ENCODE measurements at places on chromosomes 11 and 22. TPM values are rescaled to one million over a fixed set of nuclear protein-coding genes. Genes with fewer than 3 reads are reported as not detected.

- peak; percentile 65 for DNase-seq
Measured at GRCh38 chr11:35305670-35306382, 113.5 kb downstream of the SLC1A2 start.

CLDN5 gene
- 1.9 TPM for total RNA-seq

RCOR2 gene
- 92.0 TPM for total RNA-seq

GRCh38 chr11:129699711-129700304 is 115.8 kb upstream of the TMEM45B start:
- no peak for DNase-seq

SREBF2 gene
- total RNA-seq = 173 TPM

- DNase-seq = peak; percentile 45
Measured at GRCh38 chr22:42560781-42561180, 7.0 kb downstream of the SERHL2 start.

KCNQ1 gene
- 4.3 TPM for total RNA-seq

- DNase-seq = no peak
Measured at GRCh38 chr11:121930004-121930965, 185.7 kb downstream of the BLID start.

PHLDB1 gene
- 70.4 TPM for total RNA-seq

DNA sequence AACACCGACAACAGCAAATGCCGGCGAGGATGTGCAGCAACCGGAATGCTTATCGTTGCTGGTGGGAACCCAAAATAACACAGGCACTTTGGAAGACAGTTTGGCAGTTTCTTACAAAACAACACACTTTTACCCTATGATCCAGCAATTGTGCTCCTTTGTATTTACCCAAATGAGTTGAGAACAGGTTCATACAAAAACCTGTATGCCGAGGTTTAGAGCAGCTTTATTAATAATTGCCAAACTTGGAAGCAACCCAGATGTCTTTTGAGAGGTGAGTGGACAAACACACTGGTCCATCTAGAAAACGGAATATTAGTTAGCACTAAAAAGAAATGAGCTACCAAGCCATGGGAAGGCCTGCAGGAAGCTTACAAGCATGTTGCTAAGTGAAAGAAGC is 118.9 kb downstream of the CTTN start:
- no peak for DNase-seq

PIM3 gene
- total RNA-seq = 44.3 TPM

LARGE2 gene
- total RNA-seq = 126 TPM

DNA sequence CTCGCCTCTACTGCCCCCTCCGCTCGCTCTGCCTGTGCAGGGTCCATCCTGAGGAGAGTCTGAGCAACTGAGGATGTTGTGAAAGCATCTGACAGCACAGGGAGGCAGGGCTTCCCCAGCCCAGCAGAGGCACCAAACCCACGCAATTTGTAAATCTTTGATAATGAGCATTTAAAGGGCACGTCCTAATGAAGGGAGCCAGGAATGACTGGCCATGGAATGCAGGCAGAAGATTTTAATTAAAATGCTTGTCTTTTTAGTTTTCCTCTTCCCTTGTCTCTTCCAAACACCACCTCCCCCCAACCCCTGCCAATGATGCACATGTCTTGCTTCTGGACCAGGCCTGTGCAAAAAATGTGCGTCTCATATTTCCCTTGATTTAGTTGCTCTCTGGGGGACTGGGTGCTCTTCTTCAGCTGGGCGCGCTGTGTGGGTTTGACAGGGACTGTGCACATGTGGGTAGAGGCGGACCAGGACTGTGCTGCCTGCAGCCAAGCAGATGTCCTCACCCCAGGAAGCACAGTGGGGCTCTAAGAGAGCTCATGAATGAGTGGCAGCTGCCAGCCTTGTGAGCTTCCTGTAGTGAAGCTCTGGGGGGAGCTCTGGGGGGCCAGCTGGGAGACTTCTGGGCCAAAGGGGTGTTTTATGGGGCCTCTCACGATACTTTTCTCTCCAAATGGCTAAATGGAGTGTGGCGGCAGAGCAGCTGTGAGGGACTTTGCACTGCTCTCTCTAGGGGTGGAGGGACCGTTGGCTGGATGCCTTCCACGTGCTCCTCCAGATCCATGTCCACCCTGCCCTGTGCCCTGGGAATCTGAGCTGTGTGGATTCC is 273.5 kb downstream of the ST3GAL4 start:
- DNase-seq = no peak

RASSF7 gene
- total RNA-seq = 39.7 TPM

IZUMO1R gene
- total RNA-seq = not detected

GRCh38 chr22:23115825-23116494 is 25.8 kb downstream of the RSPH14 start:
- no peak for DNase-seq

GRCh38 chr11:3137486-3138177 is 27.5 kb downstream of the OSBPL5 start:
- no peak for DNase-seq

PNPLA3 gene
- 19.6 TPM for total RNA-seq

RAB36 gene
- 1.1 TPM for total RNA-seq

- DNase-seq = peak; percentile 71
Measured at GRCh38 chr11:44899959-44900358, 50.7 kb downstream of the TP53I11 start.

DNA sequence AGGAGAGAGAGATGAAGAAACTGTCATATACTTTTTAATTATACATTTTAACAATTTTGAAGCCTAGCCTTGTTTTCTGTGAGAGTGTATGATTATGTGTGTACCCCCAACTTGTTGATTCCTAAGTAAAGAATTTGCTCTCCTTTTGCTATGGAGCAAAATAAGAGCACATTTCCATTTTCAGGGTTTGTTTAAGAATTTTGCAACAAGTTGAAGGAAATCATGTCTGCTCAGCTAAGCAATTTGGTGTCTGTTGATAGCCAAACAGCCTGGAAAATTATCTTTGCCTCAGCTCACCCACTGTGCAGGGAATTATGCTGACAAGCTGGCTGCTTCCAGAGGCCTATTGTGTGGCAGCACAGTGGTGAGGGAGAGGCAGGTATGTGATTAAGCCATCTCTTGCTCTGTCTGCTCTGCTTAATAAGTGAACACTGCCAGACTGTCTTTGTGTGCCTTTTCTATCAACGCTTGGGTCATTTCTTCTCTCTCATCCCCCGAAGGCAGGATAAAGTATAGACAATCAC is 135.1 kb upstream of the TTC12 start:
- DNase-seq = no peak

DNA sequence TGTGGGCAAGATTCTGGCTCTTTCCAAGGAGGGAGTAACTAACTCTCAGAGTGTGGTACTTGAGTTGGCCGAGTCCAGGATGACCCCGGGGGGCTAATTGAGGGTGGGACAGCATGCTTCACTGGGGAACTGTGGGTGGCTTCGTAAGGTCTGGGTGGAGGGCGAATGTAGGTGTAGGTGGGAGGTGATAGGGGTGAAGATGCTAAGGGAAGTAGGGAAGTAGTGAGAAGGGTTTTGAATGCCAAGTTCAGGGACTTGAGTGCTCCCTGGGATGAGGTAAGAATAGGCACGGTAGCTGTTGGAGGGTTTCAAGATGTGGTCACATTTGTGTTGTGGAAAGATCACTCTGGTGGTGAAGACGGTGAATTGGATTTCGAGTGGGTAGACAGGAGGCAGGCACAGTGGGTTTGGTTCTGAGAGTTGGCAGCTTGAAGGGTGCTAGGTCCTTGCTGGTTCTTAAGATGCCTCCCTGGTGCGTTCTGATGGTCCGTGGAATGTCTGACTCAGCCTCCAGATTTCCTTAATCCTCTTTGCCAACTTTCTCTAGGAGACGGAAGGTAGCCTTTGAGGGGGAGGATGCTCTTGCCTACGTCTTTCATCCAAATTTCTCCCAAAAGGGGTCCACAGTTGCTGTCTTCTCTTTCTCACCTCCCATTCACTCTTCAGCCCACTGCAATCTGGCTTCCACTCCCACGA is 2.5 kb upstream of the DNAL4 start:
- DNase-seq = no peak

DNA sequence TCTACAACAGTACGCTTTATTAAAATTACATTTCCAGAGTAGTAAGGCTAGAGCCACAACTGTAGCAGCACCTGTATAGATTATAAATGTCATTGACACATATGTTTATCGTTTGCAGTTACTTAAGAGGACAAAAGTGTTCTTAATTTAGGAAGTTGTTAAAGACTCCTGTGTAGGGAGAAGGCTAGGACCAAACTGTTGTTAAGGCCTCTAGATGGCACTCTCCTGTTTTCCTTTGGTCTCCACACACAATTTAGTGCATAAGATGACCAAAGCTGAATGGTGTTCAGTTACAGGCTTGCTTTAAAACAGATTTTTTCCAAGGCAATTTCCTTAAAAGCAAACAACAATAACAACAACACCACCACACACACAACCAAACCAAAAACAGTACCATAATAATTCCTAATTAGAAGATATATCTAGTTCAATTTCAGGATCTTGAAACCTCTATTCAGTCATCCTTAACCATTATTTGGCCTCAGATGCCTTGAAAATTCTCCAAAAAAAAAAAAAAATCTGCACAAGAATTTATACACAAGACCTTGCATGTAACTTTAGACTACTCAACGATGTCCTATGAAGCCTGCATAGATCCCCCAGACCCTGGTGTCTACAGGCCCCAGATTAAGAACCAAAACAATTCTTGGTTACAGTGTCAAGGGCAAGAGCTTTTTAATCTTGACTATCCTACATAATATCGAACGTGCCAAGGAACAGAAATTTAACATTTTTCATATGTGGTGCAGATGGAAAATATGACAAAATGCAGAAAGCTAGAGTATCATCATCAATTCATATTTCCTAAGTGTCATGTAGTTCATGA is 42.6 kb upstream of the APOA1 start:
- no peak for DNase-seq

DNA sequence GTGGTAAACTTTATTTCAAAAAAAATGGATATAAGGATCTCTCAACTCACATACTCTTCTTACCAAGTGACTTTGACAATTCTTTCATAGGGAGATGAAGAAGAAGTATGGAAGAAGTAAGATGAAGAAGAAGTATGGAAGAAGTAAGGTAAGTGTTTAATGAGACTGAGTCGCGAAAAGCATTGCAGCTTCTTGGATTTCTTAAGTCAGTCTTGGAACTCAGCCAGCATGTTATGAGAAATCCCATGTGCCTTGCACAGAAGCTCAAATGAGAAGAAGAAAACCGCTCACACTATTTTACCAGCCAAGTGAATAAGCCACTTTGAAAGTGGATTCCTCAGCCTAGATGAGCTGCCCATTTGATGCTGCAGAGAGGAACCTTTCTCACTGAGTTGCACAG is 332.0 kb upstream of the CCDC179 start:
- DNase-seq = no peak

GRCh38 chr11:66190786-66191185 is 77.7 kb upstream of the RAB1B start:
- no peak for DNase-seq

GRCh38 chr11:45518141-45518832 is 147.1 kb downstream of the CHST1 start:
- DNase-seq = peak; percentile 82

GRCh38 chr11:33668951-33669596 is 31.6 kb downstream of the C11orf91 start:
- no peak for DNase-seq

DNA sequence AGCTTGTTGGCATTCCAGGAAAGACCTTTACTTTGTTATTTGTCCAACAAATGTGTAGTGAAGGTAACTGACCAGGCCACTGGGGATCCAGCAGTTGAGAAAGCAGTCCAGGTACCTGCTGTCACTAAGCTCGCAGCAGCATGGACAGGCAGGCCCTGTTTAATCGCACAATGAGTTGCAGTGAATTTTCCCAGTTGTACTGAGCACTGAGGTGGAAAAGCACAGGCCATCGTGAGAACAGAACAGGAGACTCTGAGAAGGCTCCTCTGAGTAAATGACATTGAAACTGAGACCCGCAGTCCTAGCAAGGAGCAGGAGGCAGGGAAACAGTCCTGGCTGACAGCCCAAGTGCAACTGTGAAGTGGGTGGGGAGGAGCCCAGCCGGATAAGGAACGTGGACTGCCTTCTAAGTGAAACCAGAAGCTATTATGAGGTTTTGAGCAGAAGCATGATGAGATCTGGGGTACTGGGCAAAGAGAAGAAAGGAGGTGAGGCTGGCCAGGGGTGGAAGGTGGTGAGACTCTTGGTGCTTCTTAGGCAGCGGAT is 39.8 kb upstream of the CDON start:
- DNase-seq = no peak

DNA sequence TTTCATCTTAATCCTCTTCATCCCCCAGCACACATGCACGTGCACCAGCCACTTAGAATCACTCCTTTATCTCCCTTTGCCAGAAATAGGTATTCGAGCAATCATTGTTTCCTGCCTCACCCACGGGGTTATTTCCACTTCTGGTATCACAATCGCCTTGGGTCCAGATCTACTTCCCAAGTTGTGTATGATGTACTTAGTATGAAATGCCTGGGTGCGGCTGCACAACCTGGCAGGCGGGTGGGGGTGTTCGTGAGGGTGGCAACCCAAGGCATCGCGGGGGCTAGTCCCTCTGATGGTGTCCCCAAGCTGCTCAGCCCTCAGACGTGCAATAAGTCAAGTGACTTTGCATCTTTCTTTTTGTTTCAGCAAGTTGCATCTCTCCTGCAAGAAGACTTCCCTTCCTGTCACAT is 475.6 kb downstream of the MIAT start:
- no peak for DNase-seq

DNA sequence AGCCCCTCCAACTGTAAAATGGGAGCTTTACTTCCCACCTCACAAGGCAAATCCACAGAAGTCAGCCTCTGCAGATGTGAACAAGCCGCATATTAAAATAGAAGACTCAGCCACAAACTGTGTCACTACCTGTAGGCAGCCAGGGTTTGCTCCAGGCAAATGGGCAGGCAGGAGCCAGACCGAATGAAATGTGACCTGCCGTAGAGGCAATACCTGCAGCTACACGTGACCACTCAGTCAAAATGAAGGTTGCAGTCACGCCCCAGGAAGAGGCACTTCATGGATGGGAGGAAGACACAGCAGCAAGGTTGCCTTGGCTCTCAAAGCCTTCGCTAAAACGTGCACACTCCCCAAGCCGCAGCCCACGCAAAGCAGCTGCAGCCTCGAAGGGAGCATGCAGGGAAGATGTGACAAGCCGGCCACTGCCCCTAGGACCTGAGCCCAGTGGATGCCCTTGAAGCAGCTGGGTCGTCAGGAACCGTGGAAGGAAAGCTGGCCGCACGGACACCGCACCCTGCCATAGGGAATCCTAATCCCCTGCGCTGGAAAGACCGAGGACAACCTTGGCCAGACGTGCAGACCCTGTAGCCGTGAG is 53.1 kb downstream of the SHANK2 start:
- DNase-seq = no peak

TUB gene
- 32.1 TPM for total RNA-seq

ZNF214 gene
- 4.1 TPM for total RNA-seq

DNA sequence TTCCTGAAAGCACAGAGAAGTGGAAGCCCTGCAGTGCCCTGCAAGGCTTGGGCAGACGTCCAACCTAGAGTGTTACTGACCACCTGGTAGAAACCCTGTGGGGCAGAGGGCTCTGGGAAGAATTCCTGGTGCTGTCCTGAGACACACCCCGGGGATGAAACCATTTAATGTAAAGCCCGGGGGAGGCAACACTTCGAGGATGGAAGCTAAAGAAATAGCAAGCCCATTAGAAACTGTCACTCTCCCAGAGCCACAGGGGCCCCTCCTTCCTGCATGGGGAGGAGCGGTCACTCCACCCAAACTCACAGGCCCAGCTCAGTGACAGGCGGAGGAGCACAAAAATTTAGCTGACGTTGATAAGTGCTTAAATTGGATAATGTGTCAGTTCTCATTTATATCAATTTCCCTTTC is 57.6 kb downstream of the NRXN2 start:
- no peak for DNase-seq
